ENCODE measurements at places on chromosomes 3 and 15.
A peak's percentile ranks its signal among the peaks of the same experiment; 100 is the strongest.

- DNase-seq = no peak
These were observed 33.4 kb upstream of the TBL1XR1 start for GRCh38 chr3:177230641-177231040.

- no peak for DNase-seq
These were observed 53.7 kb downstream of the KLHL25 start for GRCh38 chr15:85741021-85741421.

- no peak for DNase-seq
These were observed 27.4 kb downstream of the GORASP1 start for GRCh38 chr3:39080026-39080425.

GRCh38 chr3:142211034-142211433 lies 14.4 kb downstream of the GK5 start:
- no peak for DNase-seq

DNA sequence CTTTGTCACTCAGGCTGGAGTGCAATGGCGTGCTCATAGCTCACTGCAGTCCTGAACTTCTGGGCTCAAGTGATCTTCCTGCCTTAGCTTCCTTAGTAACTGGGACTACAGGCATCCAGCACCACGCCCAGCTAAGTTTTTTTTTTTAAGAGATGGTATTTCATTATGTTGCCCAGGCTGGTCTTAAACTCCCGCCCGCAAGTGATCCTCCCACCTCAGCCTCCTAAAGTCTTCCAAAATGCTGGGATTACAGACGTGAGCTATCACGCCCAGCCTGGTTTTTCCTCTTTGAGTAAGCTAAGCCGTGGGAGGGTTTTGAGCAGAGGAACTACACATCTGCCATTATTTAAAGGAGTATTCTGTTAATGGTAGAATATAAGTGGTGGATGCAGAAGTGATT lies 7.4 kb upstream of the LRRFIP2 start:
- no peak for DNase-seq

- peak; percentile 7 for DNase-seq
These were observed 202.8 kb downstream of the CADPS start for GRCh38 chr3:62672270-62672987.

DNA sequence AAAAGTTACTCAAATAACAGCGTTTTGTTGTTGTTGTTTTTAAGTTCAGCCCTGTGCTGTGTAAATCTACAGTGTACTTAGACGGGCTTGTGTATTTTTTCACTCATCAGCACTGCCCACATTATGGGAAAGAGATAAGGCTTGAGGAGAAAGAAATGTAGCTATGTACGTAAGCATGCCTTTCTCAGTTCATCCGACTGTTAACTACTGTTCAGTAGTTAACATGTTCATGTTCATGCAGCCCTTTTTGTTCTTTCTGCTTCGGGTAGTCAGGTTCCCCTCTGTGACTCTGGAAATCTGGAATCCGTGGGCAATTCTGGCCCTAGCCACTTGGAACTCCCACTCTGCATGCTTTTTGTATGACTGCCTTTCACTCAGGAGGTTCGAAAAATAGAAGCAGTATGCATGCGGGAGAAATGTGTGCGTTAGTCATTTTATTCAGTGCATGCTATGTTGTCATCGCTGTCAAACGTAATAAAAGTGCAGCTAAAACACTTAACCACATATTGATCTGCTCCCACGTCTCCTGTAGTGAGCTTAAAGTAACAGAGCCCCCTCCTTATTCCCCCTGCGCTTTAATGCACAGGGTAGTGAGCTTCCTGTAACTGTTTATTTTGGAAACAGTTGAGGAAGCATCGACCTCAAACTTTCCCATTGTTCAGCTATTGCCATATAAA lies 283.1 kb upstream of the NR2F2 start:
- DNase-seq = no peak

DNA sequence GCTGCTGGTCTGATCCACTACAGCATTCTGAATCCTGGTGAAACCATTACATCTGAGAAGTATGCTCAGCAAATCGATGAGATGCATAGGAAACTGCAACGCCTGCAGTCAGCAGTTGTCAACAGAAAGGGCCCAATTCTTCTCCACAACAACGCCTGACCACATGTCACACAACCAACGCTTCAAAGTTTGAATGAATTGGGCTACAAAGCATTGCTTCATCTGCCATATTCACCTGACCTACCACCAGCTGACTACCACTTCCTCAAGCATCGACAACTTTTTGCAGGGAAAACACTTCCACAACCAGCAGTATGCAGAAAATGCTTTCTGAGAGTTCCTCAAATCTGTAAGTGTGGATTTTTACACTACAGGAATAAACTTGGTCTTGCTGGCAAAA lies 54.7 kb upstream of the C2CD4B start:
- no peak for DNase-seq

- no peak for DNase-seq
These were observed at the start of gene USP50 for GRCh38 chr15:50546566-50546965. Gene USP50 (minus strand): TSS chr15:50546666. CDS start chr15:50546525, 141 bp downstream.

DNA sequence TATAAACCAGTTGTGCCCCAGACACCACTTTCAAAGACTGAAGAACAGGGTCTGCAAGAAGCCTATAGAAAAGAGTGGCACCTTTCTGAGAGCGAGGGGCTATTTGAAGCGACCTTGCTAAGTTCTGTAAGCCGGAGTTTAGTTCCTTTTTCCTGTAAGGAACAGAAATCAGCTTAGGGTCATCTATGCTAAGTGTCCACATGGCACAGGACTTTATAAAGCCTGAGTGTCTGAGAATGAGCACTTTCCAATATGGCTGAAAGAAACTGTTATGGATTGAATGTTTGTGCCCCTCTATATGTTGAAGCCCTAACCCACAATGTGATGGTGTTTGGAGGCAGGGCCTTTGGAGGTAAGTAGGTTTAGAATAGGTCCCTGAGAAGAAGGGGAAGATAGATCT lies 4.0 kb upstream of the A4GNT start:
- no peak for DNase-seq

DNA sequence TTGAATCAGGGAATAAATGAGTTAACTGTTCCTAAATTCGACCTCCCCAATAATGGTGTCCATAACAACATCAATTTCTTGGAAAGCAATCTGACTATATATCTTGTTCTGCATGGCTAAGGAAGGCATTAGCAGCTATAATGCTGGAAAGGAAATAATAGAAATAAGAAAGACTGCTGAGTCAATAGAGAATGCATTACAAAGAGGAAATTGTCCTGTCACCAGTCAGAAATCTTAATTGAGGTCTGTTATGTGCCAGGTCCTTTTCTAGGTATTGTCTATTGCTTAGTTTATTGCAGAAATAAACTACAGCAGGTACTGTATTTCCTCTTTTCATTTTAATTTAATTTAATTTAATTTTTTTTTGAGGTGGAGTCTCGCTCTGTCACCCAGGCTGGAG lies 5.9 kb upstream of the PPP1R2 start:
- no peak for DNase-seq

- no peak for DNase-seq
These were observed 21.8 kb downstream of the MRPS11 start for GRCh38 chr15:88489321-88489720.

DNA sequence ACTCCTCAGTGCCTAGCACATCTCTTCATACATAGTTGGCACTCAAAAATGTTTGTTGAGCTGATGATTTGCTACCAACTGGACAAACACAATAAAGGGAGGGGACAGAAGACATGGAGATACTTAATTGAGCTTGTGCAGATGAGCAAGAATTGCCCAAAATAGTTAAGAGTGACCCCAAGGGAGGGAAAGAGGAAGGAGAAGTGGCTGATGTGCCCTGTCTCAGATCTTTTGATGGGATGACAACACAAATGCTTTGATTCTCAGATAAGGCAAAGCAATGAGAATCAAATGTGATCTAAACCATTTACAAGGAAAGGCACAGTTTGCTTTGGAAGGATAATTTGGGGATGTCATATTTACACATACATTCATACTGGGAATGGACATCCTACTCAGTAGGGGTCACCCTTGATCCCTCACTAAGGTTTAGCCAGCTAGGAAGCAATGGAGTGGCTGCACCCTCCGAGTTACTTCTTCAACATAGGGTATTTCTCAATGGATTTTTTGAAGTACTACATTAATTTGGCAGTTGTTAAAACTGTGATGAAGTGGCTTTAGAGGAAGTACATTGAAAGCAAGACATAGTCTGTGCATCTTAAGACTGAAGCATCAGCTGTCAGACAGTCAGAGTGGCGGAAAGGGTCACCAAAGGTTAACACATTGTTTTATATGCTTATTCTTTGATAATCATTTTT lies 21.9 kb upstream of the SSR3 start:
- no peak for DNase-seq

- DNase-seq = no peak
These were observed 135.9 kb downstream of the CMSS1 start for GRCh38 chr3:99953596-99953995.

GRCh38 chr15:99509686-99510461 lies 55.9 kb upstream of the MEF2A start:
- DNase-seq = no peak

- no peak for DNase-seq
These were observed 125.2 kb upstream of the PROK2 start for GRCh38 chr3:71910108-71910507.

All from HepG2 (cell line).